Stimulated activated CD4-positive, alpha-beta T cell treated with anti-CD3 and anti-CD28 coated beads, Interleukin-1b, Interleukin-23, amount 100 ng/mL, for 4 hours (primary cell): ENCODE measurements at places on chromosomes 11 and 22.

DNA sequence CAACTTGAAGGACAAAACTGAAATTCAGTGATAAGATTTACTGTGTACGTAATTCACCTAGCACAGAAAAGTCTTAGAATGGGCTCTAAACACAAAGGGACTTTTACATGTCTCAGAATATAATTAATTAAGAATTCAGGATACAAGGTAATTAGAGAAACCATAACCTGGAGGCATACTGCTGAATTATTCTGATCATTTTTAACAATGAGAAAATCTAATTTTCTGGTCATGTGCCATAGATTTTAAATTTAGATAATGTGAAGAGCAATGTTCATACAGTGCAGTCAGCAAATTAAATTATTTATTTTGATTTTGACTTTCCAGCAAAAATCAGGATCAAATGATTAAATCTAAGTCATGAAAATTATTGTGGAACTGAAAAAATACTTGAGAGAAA, 67.0 kb upstream of the MTNR1B start:
- DNase-seq = no peak

- no peak for DNase-seq
Measured at GRCh38 chr11:10328314-10329098, 23.6 kb downstream of the ADM start.

DNA sequence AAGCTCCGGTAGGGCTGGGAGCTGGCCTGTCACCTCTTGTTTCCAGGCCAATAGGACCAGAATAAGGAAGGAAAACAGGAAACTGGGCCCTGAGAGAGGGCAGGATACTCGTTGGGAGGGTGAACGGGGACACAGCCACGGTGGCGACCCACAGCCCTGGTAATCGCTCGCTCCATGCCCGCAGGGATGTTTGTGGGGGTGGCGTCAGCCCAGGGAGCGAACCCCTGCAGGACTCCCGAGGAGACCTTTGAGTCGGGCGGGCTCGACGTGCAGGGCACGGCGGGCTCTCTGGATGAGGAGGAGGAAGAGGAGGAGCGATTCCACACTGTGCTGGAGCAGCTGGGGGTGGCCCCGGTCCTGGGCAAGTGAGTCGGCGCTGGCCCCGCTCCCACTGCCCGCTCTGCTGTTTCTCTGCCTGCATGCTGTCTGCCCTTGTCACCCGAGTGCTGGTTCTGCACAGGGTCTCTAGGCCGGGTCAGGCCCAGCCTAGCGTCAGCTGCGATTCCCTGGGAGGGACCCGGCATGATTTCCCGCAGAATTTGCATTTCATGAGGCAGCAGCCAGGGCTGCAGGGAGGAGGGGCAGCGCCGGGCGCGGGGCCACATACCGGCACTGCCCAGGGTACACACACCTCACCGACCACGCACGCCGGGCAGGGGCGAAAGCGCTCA, 1.6 kb downstream of the CRACR2B start:
- no peak for DNase-seq

- DNase-seq = no peak
Measured at GRCh38 chr11:65606876-65607613, 7.0 kb downstream of the MAP3K11 start.

GRCh38 chr11:87150936-87151335, 113.2 kb downstream of the TMEM135 start:
- no peak for DNase-seq

DNA sequence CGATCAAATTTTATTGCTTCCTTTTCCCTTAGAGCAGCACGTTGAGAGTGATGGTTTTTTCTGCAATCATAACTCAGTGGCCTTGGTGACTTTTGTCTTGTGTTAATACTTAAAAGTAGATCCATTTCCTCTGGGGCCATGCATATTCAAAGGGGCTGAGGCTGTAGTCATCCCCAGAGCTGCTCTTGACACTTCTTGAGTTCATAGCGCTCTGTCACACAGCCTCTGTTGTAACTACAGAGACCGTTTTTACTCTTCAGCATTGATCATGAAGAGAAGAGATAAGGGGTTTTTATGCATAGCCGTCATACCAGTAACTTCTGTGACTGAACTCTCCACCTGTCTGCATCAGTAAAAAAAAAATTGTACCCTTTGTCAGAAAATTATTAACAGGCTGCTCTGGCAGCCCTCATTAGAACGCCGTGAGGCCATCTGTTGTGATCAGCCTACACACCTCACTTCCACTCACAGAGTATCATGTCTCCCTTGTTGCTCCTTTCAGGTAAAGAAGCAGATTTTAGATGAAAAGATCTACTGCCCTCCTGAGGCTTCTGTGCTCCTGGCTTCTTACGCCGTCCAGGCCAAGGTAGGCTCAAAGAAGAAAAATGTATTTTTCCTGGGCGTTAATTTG, 38.4 kb downstream of the NF2 start:
- DNase-seq = no peak

DNA sequence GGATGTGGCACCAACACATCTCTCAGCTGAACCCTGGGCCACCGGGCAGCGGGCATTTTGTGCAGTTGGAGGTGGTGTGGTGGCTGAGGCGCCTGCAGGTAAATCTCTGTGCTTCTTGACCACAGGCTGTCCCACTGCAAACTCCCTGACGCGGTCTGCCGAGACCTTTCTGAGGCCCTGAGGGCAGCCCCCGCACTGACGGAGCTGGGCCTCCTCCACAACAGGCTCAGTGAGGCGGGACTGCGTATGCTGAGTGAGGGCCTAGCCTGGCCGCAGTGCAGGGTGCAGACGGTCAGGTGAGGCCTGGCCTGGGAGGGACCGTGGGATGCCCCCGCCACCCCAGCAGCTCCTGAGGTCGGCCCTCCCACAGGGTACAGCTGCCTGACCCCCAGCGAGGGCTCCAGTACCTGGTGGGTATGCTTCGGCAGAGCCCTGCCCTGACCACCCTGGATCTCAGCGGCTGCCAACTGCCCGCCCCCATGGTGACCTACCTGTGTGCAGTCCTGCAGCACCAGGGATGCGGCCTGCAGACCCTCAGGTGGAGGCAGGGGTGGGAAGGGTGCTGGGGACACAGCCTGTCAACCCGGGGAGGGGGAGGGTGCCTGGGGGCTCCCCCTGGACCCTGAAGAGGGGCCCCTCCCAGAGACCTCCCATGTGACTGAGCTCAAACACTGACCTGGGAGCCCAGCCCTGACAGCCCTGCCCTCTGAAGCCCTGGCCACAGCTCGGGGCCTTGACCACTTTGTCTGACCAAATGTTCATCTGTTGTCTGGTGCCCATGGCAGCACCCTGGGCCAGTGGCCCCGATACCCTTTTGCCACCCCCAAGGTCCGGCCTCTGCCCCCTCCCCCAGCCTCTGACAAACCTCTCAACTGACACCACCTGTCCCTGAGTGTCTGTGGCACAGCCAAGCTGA, 4.6 kb upstream of the PGGHG start:
- DNase-seq = no peak

GRCh38 chr11:2700415-2701211, 819 bp upstream of the KCNQ1OT1 start:
- DNase-seq = no peak

DNA sequence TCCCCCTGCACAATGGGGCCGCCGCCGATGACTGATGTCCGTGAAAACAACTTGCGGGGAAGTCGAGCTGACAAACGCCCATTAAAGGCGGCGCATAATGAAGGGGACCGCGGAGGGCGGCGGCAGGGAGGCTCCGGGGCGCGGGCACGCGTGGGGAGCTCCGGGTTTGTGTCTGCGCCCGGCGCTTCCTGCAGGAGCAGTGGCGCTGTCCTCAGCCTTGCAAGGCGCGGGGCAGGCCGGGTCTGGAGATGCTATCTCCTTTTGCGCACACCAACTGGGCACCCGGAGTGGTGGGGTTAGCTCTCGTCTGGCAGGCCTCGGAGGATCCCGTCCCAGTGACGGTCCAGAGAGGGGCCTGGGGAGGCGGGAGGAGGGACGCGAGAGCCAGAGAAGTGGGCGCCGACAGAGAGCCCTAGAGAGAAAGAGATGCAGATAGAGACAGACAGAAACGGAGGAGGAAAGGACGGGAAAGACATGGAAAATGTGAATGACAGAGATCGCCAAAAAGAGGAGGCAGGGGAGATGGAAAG, 390 bp upstream of the FGF3 start:
- no peak for DNase-seq
